ENCODE measurements at places on chromosomes 2 and 18.

- no peak for DNase-seq
Measured at GRCh38 chr2:100429726-100430125, 12.3 kb upstream of the CHST10 start.

DNA sequence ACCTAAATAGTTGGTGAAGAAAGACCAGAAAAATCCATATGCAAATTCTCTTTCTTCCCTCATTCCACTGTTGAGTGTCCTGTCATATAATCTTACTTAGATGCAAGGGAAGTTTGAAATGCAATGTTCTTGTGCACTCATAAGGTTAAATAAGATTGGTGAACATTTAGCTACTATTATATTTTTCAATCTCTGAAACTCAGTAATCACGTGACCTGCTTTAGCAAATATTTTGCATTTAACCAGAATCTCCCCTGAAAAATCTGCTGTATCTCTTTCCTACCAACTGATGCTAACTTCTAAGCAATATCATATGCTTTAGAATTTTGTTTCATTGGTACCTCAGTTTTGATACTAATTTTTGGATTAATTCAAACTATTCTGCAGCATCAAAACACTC lies 533.2 kb downstream of the RIT2 start:
- DNase-seq, result no peak

DNA sequence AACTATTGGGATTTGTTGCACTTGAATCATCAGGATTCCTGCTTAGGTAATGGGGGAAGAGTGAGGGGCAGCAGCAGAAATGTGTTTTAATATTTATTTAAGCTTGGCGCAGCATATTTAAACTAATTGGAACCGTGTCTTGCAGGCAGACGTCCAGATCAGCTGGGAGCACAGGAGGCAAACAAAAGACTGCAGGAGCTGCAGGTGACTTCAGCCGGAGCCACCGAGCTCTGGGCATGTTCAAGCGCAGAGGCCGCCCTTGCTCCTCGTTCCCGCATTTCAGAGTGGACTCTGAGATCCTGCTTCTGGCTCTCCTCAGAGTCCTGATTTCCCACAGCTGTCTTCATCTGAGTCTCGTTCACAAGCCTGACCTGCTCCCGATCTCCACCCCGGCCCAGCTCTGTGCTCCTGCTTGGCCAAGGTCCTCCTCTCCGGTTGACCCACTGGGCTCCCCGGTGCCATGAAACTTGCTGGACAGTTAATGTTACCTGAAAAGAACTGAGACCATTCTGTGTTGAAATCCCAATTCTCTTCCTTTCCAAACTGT lies 475.5 kb downstream of the SOX11 start:
- DNase-seq, result no peak

DNA sequence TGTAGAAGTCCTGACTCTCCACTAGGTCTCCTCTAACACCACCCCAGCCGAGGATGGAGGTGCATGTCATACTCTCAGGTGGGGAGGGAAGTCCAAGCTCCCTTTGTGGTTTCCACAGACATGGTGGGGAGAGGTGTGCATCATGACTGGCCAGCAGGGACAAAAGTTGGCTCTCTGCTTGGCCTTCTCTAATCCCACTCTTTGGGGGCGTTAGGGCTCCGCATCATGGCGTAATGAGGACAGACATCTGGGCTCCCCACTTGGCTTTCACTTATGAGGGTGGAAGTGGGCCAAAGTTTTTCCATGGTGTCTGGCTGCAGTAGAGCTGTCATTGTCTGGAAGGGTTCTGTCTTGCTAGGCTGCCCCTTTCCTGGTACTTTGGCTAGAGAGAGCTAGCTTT lies 80.7 kb upstream of the DAPL1 start:
- no peak for DNase-seq

DNA sequence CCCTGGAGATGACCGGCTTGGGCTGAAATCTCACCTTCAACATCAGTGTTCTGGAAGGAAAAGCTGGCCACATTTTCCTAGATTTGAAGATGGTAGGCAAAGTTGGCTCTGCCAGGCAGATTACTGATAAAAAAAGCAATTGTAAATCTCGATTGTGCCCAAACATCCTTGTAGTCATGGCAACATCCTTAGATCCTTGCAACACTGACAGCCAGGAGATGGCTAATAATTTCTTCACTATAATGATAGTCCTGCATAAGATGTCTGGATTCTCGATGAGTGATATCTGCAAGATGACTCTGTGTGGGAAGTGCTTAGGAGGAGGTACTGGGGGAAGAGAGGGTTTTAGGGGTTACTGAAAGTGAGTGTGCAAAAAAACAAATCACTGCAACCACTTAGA lies 149.1 kb downstream of the FSHR start:
- no peak for DNase-seq

DNA sequence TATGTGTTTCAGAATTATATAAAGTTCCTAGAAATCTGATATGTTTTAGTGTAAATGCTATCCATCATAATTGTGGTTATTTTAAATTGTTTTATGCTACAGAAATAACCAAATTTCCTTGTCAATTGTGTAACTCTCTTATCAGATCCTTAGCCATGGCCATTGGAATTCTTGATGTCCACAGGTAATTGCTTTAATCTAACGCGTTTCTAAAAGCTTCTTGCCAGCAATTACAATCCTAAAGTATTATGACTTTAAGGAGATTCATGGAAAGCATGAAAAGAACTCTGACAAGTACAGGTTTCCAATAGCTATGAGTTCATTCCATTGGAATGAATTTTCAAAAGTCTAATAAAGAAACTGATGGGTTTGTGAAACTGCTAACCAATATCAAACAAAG lies 472.1 kb downstream of the ERBB4 start:
- DNase-seq, result no peak

DNA sequence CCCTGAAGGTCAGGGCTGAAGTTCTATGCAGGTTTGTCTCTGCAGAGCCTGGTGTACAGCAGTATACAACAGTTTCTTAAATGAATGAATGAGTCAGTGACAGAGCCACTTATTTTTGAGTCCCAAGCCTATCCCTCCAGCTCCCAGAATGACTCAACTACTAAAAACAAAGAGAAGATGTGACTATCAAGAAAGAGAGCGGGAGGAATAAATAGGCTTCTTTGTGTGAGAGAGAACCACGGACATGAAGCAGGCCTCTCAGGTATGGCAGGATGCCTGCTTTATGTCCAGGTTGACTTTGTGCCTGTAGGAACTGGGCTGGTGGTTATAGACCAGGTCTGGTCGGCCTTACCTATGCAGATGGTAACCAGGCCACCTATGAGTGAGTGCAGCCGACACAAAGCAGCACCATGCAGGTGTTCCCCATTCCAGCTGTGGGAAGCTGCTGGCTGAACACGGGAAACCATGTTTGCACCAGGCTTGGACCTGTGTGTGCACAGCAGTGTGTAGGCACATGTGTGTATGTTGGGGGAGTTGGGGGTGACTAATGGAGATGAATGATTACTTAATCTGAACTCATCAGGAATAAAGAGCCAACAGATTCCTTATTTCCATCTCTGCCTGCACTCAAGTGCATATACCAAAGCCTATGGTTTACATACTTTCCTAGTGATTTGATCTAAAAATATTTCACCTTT lies 171.0 kb downstream of the OSR1 start:
- no peak for DNase-seq

DNA sequence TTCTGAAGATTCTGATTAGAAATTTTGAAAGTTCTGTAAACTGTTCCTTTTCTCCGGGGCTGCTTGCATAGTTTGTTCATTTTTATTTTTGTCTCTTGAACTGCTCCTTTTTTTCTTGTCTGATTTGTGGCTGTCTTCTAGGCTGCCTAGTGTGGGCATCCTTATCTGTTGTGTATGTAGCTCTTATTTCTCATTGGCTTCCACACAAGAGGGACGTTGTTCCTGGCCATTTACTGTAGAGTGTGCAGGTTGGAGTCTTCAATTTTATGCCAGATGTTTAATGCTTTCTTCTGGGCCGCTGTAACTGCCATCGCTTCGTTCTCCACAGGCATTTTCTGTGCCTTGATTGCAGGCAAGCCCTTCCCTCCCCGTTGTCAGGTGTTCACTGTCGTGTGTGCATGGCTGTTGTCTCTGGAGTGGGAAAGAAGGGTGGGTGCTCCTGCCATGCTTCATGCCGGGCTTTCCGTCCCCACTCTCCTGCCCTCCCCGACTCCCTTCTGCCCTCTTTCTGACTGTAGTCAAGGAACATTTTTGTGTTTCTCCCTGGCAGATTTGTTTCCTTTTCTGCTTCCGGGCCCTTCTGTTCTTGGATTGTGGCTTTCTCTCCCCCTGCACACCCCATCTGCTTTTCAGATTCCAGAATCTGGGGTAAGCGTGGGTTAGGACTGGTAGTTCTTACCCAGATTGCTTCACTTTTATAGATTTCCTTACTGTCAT lies 15.5 kb downstream of the CEP192 start:
- DNase-seq, result no peak

Measured in CD4-positive, alpha-beta T cell (primary cell).